ENCODE measurements at places on chromosomes 2 and 18. TPM values are rescaled to one million over a fixed set of nuclear protein-coding genes. Genes with fewer than 3 reads are reported as not detected.

The TRIM43 gene
- not detected for total RNA-seq

The RIOK3 gene
- 179 TPM for total RNA-seq

DNA sequence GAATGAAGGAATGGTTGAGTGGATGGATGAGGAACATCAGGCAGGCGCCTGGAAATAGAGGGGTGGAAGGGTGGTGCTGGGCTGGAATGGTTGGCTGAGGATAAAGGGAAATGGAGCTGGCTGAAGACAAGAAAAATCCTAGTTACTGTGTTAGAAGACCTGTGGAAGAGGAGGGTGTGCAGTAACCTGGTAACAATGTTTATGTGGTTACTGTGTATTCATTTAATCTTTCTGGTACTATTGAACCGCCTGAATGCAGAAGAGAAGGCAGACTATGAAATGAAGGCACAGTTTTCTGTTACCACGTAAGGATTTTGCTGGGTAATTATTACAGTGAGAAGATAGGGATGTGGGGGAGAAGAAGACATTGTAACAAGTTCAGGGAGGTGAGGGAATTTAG lies 110.3 kb upstream of the MGAT5 start:
- DNase-seq = no peak

- peak; percentile 89 for DNase-seq
Observed at GRCh38 chr2:113886479-113887008, 3.3 kb upstream of the ACTR3 start.

The C2orf78 gene
- total RNA-seq = not detected

GRCh38 chr2:173230181-173230580 lies 124.5 kb upstream of the CDCA7 start:
- no peak for DNase-seq

The INSIG2 gene
- total RNA-seq = 29.7 TPM

- DNase-seq = no peak
Observed at GRCh38 chr2:44894058-44894457, 47.4 kb upstream of the SIX3 start.

The CXCR4 gene
- 10.3 TPM for total RNA-seq

The MYCN gene
- total RNA-seq = 5.0 TPM

DNA sequence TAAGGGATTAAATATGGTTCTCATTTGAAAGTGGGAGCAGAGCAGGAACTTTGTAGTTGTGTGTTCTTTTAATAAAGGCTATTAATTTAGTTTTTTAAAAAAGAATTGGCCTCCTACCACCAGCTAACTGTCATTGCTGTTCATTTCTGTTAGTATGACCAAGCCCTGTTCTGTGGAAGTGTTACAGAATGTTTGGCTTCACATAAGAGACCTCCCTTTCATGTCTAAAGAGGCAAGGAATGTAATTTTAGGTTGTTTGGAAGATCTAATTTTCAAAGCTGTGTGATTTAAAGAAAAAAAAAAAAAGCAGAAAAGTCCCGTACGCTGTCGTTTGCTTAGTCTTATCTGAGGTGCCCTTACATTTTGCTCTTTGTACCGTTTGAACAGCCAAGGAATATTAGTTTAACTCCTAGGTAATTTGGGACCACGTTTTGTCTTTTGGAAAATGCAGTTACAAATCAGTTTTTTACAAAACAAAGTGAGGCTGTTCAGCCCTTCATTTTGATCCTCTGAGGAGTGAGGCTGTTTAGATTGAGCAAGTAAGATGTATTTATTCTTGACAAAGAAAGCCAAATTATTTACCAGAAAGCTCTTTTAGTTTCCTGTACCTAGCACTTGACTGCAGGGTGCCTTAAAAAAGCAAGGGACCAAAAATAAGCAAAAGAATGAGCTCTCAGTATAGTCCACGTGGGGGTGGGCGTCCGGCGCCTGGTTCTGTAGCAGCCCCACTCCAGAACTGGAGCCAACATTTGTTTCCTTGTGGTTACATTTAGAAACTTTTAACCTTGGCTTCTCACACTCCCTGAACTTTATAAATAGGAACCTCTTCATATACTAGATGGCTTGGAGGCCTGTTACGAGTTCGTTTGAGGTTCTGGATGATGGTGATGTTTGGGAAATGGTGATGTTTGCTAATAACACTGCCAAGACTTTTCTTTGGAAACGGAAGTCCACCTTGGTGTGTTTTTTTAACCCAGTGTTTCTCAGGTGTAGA lies 136.2 kb downstream of the FMNL2 start:
- no peak for DNase-seq

The TLX2 gene
- total RNA-seq = not detected

The RGPD4 gene
- total RNA-seq = not detected

GRCh38 chr2:166610913-166611305 lies 116.9 kb upstream of the SCN7A start:
- DNase-seq = no peak

The KCNIP3 gene
- 11.4 TPM for total RNA-seq

The ALPG gene
- not detected for total RNA-seq

- DNase-seq = no peak
Observed at GRCh38 chr18:58635891-58636290, 7.0 kb upstream of the ALPK2 start.

All from Peyer's patch (tissue), 4 donors.